Gastroesophageal sphincter (tissue), 4 donors: ENCODE measurements at places on chromosomes 1 and 21. TPM values are rescaled to one million over a fixed set of nuclear protein-coding genes. Genes with fewer than 3 reads are reported as not detected.

DNA sequence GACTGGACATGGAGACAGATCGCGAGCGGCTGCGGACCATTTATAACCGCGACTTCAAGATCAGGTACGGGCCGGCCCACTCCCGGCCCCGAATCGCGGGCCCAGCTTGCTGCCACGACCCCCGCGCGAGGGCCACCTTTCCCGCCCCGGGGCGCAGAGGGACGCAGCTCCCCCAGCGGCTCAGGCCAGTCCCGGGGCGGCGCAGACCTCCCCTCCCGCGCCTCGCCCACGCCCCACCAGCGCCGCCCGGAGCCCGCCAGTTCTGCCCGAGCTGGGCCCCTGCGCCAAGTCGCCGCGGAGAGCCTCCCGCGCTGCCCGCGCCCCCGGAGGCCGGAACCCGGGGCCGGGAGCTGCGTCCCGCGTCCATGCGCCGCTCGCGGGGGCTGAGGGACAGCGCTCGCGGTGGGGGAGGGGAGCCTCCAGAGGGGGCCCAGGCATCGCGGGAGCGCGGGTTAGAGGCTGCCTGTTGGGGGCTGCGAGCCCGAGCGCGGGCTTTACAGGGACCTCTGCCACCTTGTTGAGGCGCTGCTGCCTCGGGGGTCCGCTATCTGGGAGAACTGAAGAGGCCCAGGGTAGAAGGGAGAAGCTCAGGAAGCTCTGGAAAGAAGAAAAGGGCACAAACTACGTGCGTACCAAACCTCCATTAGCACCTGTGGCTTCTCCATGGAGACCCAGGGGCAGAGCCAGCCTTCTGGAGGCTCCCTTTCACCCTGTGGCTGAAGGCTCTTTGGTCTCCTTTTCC, 698 bp downstream of the MOV10 start:
- peak; percentile 77 for ATAC-seq

GRCh38 chr21:41220208-41220733, 52.3 kb downstream of the BACE2 start:
- no peak for ATAC-seq

Gene MYCL
- not detected for total RNA-seq

GRCh38 chr1:153246018-153246417, 13.5 kb upstream of the LORICRIN start:
- no peak for ATAC-seq

DNA sequence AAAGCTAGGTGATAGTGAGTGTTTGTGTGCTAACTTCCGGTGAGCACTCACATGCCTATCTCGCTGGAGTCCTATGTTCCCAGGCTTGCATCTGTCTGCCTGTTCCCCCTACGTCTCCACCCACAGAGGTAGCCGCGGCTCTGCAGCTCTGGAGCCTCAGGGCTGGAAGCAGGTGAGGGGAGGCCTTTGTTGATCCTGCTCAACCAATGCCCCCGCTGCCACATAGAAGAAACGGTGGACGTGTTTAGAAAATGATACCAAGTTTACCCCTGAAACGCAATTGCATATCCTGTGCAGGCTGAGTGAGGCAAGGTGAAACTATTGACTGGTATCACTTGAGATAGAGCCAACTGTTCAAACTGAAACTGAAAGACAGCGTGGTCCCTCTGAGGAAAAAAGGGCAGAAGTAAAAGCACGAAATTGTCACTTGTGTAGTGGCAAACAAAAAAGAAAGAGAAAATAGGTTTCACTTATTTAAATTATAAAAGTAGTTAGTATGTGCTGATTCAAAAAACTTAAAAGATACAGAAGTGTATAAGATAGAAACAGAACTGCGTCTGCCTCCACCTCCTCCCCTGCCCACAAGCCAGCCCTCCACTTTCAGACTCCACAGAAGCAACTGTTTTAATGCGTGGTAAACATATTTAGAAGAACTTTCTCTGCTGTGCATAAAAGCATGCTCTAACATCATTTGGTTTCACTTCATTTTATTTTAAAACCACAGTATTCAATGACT, 38.6 kb upstream of the ETS2 start:
- ATAC-seq = no peak

GRCh38 chr1:75502776-75503175, 108.1 kb downstream of the SLC44A5 start:
- no peak for ATAC-seq
